ENCODE measurements at places on chromosomes 2 and 18.

DNA sequence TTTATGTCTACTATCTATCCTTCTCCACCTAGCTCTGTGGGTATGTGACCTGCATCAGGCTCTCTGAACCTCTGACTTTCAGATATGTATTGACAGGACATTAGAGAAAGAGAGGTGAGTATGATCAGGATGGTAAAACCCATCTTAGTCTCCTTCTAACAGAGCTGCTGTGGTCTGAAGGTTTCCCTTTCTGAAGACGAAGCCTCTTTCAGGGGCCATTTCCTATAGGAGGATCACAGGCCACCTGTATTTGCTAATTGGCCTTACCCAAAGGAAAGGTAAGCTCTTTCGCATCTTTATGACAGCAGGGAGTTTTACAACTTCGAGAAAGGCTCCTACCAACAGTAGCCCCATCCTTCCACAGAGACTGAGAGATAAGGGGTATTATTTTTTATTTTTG lies 442.9 kb downstream of the KCNJ3 start:
- DNase-seq = no peak

- DNase-seq = no peak
Observed at GRCh38 chr2:103823847-103824246, 1030.1 kb upstream of the POU3F3 start.

DNA sequence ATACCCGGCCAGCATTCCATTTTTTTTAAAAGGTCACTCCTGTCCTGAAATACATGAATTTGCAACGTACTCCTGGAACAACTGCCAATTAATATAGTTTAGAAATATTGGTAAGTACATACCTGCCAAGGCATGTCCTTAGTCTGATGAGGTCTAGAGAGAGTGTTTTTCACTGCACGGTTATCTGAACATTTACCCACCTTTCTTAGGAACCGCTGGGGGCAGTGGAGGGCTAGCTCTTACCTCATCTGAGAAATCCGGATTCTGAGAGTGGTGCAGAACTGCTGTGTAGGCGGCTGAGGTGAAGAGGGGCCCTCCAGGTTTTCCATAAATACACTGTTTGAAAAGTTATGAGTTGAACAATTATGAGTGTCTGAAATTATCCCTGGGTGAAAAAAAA lies 133.1 kb upstream of the CCDC195 start:
- DNase-seq = no peak

DNA sequence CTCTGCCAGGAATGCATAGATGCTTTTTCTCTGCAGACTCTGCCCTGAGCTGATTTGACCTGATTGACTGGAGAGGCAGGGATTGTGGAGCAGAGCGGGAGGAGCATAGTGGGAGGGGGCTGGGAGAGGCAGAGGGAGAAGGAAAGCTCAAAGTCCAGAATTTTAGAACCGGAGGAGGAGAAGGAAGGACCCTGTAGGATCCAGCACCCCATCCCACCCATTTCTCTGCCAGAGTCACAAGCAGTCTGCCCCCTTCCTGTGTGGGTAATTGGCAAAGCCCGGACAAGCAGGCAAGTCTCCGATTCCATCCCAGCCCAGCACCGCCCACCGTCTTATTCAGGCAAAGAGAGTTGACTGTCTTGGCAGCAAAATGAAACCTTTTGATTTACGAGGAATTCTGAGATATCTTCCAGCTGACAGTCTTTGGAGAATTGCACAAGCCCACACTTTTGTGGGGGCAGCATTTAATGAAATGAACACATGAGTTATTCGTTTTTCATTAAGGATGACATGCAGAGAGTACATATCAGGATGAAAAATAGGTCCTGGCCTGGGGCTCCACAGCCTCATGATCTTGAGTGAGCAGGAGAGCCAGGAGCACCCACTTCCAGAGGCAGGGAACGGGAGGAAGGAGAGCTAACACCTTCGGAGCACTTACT lies 103.1 kb downstream of the MCFD2 start:
- DNase-seq = peak; percentile 93

DNA sequence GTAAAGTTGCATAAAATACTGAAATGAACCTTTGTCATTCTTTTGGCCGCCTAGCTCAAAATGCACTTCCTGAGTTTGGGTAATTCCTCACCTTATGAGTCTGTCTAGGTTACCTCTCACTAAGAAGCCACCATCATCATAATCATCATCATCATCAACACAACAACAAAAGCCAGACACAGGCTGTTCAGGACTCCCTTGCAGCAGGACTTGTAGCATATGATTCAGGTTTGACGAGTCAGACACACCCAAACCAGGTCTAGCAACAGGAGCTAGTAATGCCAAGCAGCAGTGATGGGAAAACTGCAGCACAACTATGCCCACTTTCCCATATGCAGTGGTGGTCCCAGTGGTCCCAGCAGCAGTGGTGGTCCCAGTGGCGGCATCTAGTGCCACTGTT lies 2.8 kb upstream of the SGO2 start:
- no peak for DNase-seq

Measured in foreskin fibroblast (primary cell).